Stomach (tissue), 19 donors: ENCODE measurements at places on chromosomes 4 and X.

GRCh38 chr4:84279678-84280077 is 219.4 kb downstream of the NKX6-1 start:
- no peak for DNase-seq

DNA sequence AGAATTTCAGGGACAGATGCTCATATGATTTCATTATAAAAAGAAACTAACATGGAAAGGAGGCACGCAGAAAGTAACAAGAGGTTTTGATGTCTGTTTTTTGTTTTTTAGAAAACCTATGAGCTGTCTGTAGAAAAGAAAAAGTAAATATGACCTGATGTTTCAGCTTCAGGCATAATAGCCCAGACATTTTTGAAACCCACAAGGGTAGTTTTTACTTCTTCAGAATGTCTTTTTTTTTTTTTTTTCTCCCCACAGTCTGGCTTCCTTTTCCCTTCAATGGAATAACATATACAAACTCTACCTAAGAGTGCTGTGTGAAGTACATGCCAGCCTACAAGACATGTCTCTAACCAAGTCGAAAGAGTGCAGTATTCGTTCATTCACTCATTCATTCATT is 18.3 kb upstream of the STX18 start:
- DNase-seq = no peak

GRCh38 chrX:140229191-140229590 is 263.9 kb upstream of the CXorf66 start:
- DNase-seq = no peak

DNA sequence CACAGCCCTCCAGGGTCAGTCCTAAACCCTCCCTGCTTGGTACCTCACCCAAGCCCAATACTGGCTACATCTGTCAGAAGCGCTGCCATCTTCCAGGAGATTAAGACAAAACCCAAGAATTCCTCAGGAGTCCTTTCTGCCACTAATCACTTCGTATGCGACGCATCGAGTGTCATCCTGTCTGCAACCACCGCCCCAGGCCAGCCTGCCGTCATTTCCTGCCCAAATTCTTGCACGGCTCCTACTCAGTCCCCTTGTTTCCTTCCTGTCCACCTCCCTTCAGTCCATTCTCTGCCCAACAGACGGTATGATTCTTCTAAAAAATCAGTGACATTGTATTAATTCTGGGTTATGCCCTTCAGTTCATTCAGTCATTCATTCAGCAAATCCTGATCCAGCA is 113.6 kb downstream of the NFKB1 start:
- peak; percentile 31 for DNase-seq

- no peak for DNase-seq
Observed at GRCh38 chr4:105327956-105328355, 145.9 kb downstream of the PPA2 start.

GRCh38 chrX:132505116-132505515 is 16.3 kb upstream of the MBNL3 start:
- DNase-seq = no peak
